ENCODE measurements at places on chromosomes 11 and 22. TPM values are rescaled to one million over a fixed set of nuclear protein-coding genes. Genes with fewer than 3 reads are reported as not detected.

Gene TBX10
- total RNA-seq = not detected

Gene CABP4
- total RNA-seq = 0.17 TPM

Gene TRIM34
- total RNA-seq = 4.9 TPM

Gene CLDN5
- 1.7 TPM for total RNA-seq

Measured in kidney epithelial cell (primary cell).